T-cell (primary cell): ENCODE measurements at places on chromosomes 5 and 9.

DNA sequence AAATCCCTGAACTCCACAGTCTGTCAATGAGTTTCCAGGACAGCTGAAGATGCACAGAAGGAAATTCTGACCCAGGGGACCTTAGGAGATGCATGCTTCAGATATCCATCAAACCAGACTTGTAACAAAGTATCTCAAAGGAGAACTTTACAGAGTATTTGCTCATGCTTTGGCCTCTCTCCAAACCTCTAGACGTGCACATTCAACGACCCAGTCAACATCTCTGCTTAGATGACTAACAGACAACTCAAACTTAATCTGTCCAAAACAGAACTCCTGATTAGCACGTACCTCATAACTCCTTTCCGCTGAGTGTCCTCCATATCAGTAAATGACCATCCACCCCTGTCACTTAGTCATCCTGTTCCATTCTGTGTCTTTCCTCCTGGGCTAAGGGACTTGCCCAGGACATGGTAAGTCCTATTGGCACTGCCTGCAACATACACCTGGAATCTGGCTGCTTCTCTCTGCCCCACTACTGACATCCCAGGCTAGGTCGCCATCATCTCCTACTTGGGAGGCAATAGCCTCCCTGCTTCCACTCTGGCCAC is 107.4 kb downstream of the LMNB1 start:
- no peak for DNase-seq

DNA sequence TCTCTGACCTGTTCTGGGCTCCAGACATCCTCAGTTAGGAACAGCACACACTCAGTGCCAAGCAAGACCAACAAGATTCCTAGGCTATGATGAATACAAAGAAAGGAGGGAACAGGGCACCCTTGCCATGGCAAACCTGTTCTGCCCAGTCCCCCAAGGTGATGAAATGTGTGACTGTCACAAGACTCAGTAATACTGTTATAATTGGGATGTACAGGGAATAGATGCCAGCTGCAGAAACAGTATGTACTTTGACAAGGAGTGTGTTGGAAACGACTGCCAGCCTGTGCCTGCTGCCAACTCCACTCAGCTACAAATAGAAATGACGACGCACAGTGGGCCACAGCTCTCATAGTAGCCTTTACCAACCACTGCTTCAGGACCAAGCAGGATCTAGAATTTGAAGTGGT is 453.0 kb downstream of the EFNA5 start:
- no peak for DNase-seq

DNA sequence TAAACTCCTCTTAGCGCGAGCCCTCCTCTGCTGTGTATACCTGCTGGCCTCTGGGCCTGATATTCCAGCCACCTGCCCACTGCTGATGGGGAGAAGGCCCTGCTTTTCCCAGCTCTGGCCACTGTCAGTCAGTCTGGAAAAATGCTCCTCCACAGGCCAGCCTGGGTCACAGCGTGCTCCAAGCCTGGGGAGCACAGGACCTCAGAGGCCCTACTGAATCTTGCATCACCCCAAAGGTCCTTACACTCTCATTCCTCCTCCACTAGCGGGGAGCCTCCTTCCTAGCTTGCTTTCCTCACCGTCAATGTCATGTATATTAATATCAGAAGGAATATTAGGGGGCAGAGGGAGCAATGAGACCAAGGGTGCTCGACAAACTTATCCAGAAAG is 73.7 kb downstream of the SHB start:
- DNase-seq: no peak

DNA sequence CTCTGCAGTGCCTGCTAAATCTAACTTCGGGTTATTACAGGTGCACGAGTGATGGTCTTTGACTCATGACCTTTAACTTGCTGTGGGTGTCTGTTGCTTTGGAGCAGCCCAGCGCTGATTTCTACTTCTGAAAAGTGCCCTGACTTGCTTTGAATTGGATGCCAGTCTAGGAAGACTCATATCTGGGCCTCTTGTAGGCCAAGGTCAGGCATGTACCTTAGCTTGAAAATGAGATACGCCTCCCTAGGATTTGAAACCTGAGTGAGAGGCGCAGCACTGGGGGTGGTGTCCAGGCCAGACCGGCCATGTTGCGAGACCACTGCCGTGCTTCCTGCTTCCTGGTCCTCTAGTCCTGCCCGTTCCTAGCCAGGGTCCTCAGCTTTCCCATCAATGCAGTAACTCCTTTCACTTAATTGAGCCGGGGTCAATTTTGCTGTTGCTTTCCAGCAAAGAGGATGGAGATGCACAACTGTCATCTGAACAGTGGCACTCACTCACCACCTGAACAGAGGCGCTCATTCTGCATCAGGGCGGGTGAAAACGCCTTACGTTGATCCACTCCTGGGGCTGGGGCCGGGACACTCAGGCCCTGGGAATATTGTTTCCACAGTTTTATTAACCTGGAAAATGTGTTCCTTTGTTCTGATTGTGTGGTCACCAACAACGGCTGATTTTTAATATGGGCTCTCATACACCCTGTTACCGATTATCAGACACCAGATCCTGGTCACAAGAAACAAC is 14.3 kb downstream of the PCAT7 start:
- no peak for DNase-seq

DNA sequence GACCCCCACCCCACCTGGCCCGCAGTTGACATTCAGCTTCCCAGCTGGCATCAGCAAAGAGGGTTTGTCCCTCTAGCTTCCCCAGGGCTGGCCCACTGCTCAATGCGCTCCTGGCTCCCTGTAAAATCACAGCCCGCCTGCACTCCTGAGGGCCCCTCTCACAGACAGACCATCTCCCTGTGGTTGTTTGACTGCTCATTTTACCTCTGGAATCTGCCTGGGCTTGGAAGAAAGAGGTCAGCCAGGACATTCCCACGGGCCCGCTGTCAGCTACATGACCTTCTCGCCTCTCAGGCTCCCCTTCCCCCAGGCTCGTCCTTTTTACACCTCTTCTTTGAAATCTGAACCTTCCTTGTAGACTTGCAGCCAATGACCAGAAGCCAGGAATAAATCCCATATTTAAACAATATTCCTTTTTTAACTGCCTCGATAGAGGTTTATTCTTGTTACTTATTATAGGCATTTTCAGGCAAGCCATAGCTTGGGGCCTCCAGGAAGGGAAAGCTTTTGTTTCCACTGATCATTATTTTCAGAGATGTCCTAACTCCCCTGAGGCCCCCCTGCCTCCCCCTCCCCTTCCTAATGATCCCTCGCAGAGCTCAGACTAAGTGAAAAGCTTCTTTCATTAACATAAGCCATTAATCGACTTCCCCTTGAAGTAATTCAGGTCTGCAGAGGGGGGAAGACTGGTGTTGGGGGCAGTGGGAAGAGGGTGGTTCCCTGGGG is 76.3 kb upstream of the IQGAP2 start:
- no peak for DNase-seq

- DNase-seq: no peak
Measured at GRCh38 chr9:10525972-10526371, 86.8 kb downstream of the PTPRD start.

- no peak for DNase-seq
Measured at GRCh38 chr5:95892784-95893354, 68.8 kb downstream of the ELL2 start.
